Neuronal stem cell (in vitro differentiated cells): ENCODE measurements at places on chromosomes 2 and 18.

- DNase-seq = peak; percentile 36
Measured at GRCh38 chr2:176490061-176490861, 221.0 kb downstream of the MTX2 start.

DNA sequence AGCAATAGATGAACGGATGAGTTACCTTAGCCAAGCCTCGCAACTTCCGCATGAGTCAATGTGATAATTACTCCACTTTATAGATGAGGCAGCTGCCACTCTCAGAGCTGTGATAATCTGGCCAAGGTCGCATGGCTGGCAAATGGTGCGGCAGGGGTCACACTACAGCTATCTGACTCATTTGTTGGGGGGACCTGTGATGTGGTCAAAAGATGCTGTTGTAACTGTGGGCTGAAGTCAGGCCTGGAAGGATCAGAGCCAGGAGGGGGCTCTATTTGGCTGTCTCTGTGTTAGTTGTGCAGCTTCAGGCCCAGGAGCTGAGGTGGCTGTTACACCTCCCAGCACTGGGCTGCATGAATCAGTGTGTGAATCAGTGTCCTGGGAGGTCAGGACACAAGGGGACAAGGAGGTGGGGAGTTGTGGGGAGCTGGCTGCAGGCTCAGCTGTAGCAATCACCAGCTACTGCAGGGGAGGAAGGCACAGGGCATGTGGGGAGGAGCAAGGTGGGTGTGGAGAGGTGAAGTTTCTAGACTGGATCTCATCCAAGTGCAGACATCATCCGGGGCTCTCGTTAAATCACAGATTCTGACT lies 33.1 kb downstream of the NGEF start:
- no peak for DNase-seq

- no peak for DNase-seq
Measured at GRCh38 chr2:3199627-3200345, 177.8 kb downstream of the EIPR1 start.

- DNase-seq = no peak
Measured at GRCh38 chr2:111101592-111101991, 19.1 kb upstream of the BCL2L11 start.

GRCh38 chr18:22570492-22570891 lies 152.8 kb upstream of the CTAGE1 start:
- no peak for DNase-seq

- no peak for DNase-seq
Measured at GRCh38 chr2:107064750-107065149, 178.8 kb upstream of the ST6GAL2 start.

DNA sequence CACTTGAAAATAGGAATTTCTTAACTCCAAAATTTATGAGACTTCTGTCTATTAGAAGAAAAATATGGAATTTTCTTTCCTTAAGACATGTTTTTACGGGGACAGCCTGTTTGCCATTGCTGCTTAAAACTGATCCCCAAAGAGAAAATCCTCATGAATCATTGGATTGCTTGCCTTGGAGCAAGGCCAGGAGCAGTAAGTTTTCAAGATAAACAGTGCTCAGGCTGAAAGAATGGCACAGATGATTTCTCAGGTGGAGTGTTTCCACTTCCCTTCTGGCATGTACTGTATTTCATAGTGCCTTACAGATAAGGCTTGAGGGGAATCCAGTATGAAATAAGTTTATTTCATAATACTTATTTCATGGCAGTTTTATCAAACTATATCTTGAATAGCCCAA lies 74.3 kb upstream of the MMADHC start:
- no peak for DNase-seq

DNA sequence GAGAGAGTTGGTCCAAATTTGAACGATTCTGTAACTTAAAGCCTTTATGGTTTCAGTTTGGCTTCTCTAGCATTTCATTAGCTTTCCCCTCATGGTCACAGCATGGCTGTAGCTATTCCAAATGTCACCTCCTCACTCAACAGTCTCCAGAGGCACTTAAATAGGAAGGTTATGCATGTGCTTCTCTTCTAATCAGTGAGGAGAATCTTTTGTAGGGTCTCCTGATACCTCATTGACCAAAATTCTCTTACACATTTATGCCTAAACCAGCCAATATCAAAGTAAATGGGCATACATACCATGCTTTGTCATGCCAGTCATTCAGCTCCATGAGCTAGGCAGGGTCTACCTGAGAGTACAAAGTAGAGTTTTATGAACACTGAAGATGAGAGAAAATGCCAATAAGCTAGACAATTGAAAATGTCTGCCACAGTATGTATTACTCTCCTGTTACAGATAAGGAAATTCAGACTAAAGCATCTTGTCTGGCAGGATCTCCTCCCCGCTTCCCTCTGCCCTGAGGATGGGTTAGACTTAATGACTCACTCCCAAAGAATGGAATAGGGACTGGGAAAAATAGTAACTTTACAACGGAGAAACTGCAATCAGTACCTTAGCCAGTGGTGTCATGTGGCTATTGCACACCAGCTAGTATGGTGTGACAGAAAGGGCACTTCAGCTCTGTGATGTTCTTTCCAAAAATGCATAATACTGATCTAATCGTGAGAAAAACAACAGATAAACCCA lies 15.4 kb downstream of the DSG2 start:
- no peak for DNase-seq
